ENCODE measurements at places on chromosomes 2 and 18. TPM values are rescaled to one million over a fixed set of nuclear protein-coding genes. Genes with fewer than 3 reads are reported as not detected.

DNA sequence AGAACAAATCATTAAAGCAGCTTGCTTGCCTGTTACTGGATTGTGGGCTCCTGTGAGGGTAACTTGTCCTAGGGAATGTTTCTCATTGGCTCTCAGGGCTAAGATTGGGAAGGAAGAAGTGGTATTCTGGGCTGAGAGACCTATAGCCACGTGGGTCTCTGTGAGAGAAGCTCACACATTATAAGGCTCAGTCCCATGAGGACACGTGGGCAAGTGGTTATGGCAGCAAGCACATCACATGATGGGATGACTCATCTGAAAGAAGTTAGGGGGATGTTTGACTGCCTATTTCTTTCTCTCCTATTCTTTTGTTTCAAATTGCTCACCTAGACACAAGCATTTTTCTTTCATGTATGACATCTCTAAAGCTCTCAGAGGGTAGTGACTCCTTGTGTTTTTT lies 418.0 kb upstream of the ST6GAL2 start:
- no peak for DNase-seq
- no peaks in the 10 kb centered on the region for H3K4me1 ChIP-seq
- H3K36me3 ChIP-seq, result no peaks in the 10 kb centered on the region
- no peaks in the 10 kb centered on the region for H3K27me3 ChIP-seq

The DOK6 gene
- not detected for total RNA-seq

DNA sequence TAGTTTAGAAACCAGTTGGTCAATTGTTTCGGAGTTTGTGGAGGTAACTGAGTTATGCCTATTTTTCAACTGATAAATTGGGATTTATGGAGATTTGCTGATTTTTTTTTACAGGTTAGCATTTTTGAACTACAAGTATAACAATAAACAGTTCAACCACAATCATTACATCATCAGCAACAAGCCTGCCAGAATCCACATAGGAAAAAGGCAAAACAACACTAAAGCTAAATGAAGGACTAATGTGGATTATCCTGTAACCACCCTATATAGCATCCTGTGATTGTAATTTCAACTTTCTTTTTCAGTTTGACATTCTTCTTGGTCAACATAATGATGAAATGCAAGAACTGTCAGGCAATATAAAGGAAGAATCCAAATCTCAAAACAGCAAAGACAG lies 76.5 kb downstream of the CCDC102B start:
- H3K36me3 ChIP-seq, result no peaks in the 10 kb centered on the region
- no peaks in the 10 kb centered on the region for H3K27me3 ChIP-seq
- no peak overlapping the region for H3K27ac ChIP-seq

DNA sequence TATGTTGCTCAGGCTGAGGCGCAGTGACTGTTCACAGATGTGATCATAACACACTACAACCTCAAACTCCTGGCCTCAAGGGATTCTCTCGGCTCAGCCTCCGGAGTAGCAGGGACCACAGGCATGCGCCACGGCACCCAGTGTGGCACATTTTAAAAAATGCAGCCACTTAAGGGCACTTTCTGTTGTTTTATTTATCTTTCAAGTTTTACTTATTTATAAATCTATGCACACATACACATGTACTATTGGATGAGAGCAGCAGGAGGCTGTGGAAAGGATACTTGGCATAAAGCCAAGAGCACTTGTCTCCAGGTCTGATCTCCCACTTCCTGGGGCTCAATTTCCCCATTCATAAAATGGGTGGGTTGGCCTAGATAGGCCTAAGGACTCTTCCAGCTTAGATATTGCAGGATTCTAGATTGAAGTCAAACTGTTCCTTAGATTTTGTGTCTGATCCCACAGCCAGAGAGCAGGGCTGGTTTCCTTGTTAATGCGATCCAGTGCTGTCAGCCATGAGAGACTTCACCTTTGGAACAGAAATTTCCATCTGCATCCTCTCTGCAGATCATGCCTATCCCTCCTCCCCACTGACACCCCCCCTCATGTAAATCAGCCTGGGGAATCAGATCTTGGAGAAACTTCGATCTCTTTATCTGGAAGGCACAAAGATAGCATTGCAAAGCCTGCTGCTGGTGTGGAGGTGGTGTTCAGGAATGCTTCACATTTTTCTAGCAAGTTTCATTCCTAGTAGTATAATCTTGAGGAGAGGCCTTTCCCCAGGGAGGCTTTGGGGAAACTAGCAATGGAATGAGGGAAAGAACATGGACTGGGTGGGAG lies 24.7 kb downstream of the PCBP1 start:
- H3K4me3 ChIP-seq, result no peak overlapping the region
- H3K36me3 ChIP-seq, result no peaks in the 10 kb centered on the region
- no peak for DNase-seq
- no peaks in the 10 kb centered on the region for H3K27me3 ChIP-seq

DNA sequence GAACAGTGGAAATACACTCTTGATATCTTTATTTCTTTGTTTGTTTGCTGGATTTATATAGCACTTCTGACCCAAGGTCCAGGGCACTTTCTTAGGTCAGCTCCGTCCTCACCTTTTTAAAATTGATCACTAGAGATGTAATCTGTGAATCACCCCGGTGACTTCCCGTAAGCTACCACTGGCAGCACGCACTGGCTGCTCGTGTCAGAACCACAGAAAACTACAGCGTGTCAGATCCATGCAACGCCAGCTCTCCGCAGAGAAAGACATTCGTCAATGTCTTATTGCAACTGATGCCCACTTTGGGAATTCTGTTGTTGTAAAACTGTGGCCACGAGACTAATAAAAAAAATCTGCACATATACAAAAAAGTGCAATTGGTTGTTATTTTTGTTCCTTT lies 779.4 kb upstream of the ZEB2 start:
- no peaks in the 10 kb centered on the region for H3K27me3 ChIP-seq
- no peak for DNase-seq
- no peak overlapping the region for H3K4me3 ChIP-seq
- H3K4me1 ChIP-seq, result no peaks in the 10 kb centered on the region
- no peak overlapping the region for H3K27ac ChIP-seq

- H3K27ac ChIP-seq, result no peak overlapping the region
- no peaks in the 10 kb centered on the region for H3K36me3 ChIP-seq
- no peaks in the 10 kb centered on the region for H3K27me3 ChIP-seq
These were observed 35.4 kb downstream of the ANKRD29 start for GRCh38 chr18:23627321-23627720.

The GPR55 gene
- 8.3 TPM for total RNA-seq

- no peak overlapping the region for H3K27ac ChIP-seq
- no peaks in the 10 kb centered on the region for H3K4me1 ChIP-seq
- no peak overlapping the region for H3K4me3 ChIP-seq
- no peak for DNase-seq
- no peaks in the 10 kb centered on the region for H3K27me3 ChIP-seq
These were observed 15.4 kb downstream of the ARHGAP28 start for GRCh38 chr18:6744816-6745455.

- no peaks in the 10 kb centered on the region for H3K27me3 ChIP-seq
- no peaks in the 10 kb centered on the region for H3K4me1 ChIP-seq
- no peak overlapping the region for H3K27ac ChIP-seq
- H3K4me3 ChIP-seq, result no peak overlapping the region
These were observed 394.2 kb downstream of the CLIP4 start for GRCh38 chr2:29509397-29509796.

The IL1F10 gene
- not detected for total RNA-seq

DNA sequence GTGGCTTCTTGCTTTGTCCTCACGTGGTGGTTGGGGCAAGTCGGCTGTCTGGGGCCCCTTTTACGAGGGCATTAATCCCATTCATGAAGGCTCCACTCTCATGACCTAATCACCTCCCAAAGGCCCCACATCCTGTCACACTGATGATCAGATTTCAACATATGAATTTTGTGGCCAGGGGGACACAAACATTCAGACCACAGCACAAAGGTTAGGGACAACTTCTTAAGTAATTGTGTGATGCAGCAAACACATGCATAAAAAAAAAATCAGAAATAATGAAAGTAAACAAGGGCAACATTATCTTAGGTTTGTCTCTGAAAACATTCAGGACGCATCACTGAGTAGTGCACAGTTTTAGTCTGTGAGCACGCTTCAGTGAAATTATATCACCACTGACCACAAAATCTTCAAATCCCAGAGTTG lies 54.2 kb upstream of the FRZB start:
- no peaks in the 10 kb centered on the region for H3K27me3 ChIP-seq
- DNase-seq, result no peak
- H3K27ac ChIP-seq, result no peak overlapping the region
- H3K4me1 ChIP-seq, result no peaks in the 10 kb centered on the region
- no peaks in the 10 kb centered on the region for H3K36me3 ChIP-seq

DNA sequence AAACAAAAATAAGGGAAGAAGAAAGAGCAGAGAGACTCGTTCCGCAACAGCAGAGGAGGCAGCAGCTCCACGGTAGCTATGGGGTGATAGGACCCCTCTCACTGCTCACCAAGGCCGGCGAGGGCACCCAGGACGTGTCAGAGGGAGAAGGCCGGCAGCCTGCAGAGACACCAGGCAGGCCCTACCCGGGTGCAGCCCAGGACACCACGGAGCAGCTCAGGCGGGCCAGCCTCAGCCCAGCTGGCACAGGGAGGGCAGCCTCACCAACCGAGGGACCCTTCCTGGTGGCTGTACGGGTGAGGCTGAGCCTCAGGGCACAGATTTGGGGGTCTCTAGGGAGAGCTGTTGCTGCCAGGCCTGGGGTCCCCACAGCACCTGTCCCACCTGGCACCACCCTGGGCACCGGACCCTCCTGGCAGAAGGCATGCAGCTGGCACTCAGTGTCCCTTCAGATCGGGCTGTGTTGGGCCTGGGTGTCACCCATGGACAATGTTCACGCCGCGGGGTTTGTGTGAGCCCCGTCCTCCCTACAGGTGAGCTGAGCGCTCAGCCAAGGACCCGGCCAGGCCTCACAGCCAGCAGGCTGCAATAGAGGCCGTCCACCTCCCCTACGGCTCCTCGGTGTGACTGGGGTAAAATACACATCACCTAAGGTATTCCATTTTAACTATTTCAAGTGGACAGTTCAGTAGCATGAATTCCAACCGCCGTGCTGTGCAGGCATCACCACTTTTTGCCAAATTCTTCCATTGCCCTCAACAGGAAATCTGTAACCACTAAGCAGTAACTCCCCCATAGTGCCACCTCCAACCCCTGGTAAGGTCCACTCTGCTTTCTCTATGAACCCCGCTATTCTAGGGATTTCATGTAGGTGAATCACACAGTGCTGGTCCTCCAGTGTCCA lies 21.6 kb downstream of the KCNG2 start:
- no peak for DNase-seq
- H3K36me3 ChIP-seq, result no peaks in the 10 kb centered on the region
- H3K27ac ChIP-seq, result no peak overlapping the region
- no peak overlapping the region for H3K4me3 ChIP-seq
- no peaks in the 10 kb centered on the region for H3K4me1 ChIP-seq
- no peaks in the 10 kb centered on the region for H3K27me3 ChIP-seq

- no peak overlapping the region for H3K27ac ChIP-seq
- H3K27me3 ChIP-seq, result no peaks in the 10 kb centered on the region
- no peak overlapping the region for H3K4me3 ChIP-seq
- H3K36me3 ChIP-seq, result no peaks in the 10 kb centered on the region
- DNase-seq, result no peak
These were observed 232.4 kb downstream of the CD226 start for GRCh38 chr18:69715191-69715795.

DNA sequence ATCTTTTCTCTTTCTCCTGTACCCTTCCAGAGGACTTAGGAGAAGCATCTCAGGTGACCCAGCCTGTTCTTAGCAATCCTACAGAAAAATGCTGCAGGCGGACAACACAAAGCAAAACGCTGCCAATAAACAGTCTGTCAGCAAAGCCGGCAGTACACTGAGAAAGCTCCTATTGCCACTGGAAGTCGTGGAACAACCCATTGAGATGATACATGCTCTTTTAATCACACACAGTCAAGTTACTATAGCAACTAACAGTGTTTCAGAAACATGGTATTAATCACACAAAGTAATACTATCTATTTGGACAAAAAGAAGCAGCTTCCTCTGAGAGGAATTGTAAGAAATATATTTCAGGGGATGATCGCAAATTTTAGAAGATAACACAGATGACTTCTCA lies 10.5 kb downstream of the CTLA4 start:
- H3K4me3 ChIP-seq, result no peak overlapping the region
- no peak for DNase-seq
- H3K27ac ChIP-seq, result no peak overlapping the region
- no peaks in the 10 kb centered on the region for H3K27me3 ChIP-seq

The TFCP2L1 gene
- total RNA-seq, result 0.06 TPM

The HPCAL1 gene
- 77.1 TPM for total RNA-seq

GRCh38 chr18:67574749-67575148 lies 58.2 kb upstream of the DSEL start:
- no peak for DNase-seq
- H3K4me3 ChIP-seq, result no peak overlapping the region
- H3K36me3 ChIP-seq, result no peaks in the 10 kb centered on the region
- no peaks in the 10 kb centered on the region for H3K4me1 ChIP-seq
- no peaks in the 10 kb centered on the region for H3K27me3 ChIP-seq

The LTBP1 gene
- 0.44 TPM for total RNA-seq

GRCh38 chr2:45112750-45113149 lies 103.5 kb upstream of the SIX2 start:
- no peak overlapping the region for H3K4me3 ChIP-seq
- no peak overlapping the region for H3K27ac ChIP-seq
- H3K27me3 ChIP-seq, result no peaks in the 10 kb centered on the region
- no peak for DNase-seq

DNA sequence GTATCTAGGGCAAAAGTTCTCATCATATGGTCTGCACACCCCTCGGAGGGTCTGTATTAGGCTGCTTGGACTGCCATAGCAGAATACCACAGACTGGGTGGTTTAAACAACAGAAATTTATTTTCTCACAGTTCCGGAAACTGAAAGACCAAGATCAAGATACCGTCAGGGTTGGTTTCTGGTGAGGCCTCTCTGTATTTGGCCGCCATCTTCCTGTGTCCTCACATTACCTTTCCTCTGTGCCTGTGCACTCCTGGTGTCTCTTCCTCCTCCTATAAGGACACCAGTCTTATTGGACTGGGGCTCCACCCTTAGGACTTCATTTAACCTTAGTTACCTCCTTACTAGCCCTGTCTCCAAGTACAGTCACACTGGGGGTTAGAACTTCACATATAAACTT lies 132.5 kb downstream of the NCOA1 start:
- H3K36me3 ChIP-seq, result no peaks in the 10 kb centered on the region
- DNase-seq, result no peak
- peaks cover 8% of the 10 kb centered on the region for H3K4me1 ChIP-seq
- no peak overlapping the region for H3K4me3 ChIP-seq

The KIF1A gene
- not detected for total RNA-seq

Data from CD4-positive, alpha-beta memory T cell (primary cell).